Stimulated activated CD4-positive, alpha-beta T cell treated with anti-CD3 and anti-CD28 coated beads, TNF-alpha, amount 100 ng/mL, for 1 hour (primary cell): ENCODE measurements at places on chromosomes 7 and 10.

GRCh38 chr7:133961724-133962123 is 165.4 kb upstream of the LRGUK start:
- no peak for DNase-seq

- no peak for DNase-seq
Measured at GRCh38 chr10:133325440-133326222, 11.1 kb downstream of the CALY start.

DNA sequence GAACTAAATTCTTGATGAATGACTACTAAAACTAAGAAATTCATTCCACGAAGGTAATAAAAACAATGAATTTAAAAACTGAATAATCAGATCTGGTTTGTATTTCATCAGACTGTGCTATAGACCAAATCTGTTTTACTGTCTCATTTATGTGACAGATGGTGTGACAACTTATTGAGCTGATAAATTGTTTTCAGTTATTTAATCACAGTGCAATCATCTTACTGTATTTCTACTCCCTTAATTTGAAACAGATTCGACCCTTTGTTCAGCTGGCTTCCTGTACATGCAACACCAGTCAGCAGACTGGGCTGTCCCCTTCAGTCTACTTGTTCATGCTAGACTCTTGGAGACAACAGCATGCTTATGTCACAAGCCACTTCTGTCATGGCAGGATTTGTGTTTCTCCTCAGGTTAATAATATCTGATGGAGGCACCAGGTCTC is 150.9 kb downstream of the MBL2 start:
- DNase-seq = no peak

DNA sequence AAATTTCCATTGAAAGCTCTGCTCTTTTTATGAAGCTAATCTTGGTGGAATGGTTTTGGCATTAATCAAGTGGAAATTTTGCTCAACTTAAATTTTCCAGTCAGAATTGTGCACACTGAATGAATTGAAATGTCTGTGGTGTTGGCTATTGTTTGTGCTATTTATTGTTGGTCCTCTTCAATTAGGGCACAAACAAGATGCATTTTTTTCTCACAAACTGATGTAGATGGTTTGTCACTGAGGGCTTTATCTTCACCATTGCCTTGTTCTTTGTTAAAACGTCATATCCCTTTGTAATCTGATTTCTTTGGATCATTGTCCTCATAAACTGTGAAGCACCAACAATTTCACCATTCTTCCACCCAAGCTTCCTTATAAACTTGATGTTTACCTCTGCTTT is 152.1 kb upstream of the RHOBTB1 start:
- no peak for DNase-seq

DNA sequence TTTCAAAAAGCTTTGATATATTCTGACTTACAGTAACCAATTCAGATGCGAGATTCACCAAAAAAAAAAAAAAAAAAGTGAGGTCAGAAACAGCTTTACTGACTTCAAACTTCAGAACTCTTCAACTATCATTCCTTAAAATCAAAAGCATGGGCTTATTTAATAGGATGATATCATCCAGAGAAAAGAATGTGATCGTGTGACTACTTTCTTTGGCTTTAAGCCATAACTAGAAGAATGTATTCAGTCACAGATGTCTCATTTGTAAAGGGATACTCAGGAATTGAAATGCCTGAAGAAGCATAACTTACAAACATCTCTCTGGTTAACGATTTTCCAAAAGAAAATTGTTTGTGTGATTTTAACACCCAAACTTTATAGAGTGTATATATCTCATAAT is 11.5 kb downstream of the TPK1 start:
- DNase-seq = no peak

- DNase-seq = no peak
Measured at GRCh38 chr7:99631295-99632109, 14.8 kb downstream of the ZSCAN25 start.

GRCh38 chr7:13933091-13933490 is 56.4 kb downstream of the ETV1 start:
- DNase-seq = no peak

DNA sequence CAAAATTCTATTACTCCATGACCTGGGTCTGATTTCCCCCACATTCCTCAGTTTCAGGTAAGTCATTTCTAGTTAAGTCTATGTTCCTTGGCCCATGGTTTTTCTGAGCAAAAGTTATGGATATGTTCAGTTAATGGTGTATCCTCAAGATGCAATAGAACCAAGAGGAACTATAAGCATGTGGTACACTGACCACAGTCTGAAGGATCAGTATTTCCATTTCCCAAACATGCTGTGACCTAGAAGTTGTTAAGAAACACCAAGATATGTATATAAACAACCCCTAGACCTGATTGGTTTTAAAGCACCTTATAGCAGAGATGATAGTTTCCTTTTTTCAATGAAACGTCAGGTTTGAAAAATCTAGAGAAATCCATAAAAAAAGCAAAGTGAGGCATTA is 94.2 kb upstream of the ABCB5 start:
- no peak for DNase-seq

DNA sequence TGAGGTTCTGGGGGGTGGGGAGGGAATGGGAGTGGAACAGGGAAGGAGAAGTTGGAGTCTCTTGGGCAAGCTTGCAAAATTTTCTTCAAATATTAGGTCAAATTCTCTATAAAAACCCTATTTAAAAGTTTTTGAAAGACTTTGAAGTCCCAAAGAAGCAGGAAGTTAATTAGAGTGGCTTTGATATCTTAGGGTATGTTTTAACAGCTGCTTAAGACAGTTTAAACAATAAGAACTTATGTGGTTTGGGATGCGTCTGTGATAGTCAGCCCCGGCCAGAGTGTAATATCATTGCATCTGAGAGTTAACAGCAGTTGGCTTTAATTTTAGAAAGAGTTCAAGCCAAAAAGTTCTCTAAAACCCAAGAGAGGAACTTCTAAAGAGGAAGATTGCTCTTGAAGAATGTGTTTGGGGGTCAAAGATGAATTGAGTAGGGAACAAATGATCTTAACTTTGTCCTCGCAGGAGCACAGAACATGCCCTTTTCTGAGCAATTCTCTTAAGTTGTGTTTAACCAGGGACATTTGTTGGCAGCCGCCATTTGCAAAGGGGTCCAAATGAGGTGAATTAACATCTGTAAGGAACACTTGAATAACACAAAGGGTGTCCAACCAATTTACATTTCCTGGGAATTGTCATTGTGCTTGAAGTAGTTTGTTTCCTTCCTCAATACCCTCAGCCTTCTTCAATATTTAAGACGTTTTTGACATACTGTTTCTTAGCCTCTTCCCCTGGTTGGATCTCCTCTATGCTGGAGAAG is 182.4 kb downstream of the PTEN start:
- no peak for DNase-seq

- no peak for DNase-seq
Measured at GRCh38 chr7:8567626-8568025, 134.2 kb downstream of the NXPH1 start.

DNA sequence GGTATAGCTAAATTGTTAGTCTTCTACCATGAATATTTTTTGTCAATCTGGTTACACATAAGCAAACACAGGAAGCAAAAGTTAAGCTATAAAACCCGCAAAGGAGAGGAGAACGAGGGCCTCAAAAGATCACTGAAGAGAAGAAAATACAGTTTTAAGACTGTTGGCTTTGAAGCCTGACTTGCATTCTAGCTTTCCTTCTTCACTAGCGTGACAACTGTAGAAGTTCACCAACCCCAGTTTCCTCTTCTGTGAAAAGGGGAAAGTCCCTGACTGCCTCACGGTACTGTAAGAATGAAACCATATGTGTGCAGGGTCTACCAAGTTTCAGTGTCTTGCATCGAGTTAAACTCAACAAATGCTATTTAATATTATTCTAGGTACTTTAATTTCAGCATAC is 7.5 kb upstream of the LRRN3 start:
- peak; percentile 3 for DNase-seq

GRCh38 chr10:116909307-116909706 is 60.0 kb downstream of the ENO4 start:
- DNase-seq = no peak

- DNase-seq = no peak
Measured at GRCh38 chr7:20172736-20173334, 44.3 kb downstream of the MACC1 start.

GRCh38 chr10:92590623-92591549 is 2.0 kb upstream of the KIF11 start:
- no peak for DNase-seq

DNA sequence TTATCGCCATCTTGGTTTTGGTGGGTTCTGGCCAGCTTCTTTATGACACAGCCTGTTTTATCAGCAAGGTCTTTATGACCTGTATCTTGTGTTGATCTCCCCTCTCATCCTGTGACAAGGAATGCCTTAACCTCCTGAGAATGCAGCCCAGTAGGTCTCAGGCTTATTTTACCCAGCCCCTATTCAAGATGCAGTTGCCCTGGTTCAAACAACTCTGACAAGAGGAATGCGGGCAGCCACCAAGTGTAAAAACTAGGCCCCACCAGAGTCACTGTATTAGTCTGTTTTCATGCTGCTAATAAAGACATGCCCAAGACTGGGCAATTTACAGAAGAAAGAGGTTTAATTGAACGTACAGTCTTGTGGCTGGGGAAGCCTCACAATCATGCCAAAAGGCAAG is 671.3 kb downstream of the SORCS1 start:
- DNase-seq = no peak

DNA sequence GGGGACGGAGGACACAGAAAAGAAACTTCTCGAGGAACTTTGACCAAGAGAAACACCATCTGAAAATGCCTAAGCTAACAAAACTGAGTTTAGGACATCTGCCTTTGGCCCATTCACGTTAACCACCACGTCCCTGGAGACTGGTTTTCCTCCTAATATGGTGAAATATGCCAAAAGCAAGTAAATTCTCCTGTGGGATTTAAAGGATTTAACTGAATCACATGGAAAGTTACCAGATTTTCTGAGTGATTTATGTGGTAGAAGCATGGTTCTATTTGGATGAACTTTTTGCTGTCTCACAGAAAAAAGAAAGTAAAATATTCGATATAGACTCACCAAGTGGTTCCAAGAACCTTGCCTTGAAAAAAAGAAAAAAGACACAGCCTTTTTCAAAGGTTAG is 30.4 kb upstream of the BMPER start:
- DNase-seq = no peak

DNA sequence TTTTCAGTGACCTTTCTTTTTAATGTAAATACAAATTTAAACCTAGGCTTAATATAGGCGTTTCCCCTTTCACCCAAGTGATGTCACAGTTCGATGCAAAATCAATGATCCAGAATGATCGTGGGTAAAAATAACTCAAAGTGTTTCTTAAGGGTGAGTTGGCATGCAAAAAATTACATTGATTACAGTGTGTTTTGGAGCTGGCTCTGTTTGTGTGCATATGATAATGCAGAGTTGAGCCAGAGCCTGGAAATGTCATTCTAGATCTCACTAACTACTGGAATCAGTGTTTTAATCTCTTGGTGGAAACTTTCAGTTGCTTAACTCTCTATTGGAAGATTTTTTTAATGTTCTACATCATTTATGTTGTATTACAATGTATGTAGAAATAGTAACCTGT is 72.5 kb upstream of the MXI1 start:
- no peak for DNase-seq

DNA sequence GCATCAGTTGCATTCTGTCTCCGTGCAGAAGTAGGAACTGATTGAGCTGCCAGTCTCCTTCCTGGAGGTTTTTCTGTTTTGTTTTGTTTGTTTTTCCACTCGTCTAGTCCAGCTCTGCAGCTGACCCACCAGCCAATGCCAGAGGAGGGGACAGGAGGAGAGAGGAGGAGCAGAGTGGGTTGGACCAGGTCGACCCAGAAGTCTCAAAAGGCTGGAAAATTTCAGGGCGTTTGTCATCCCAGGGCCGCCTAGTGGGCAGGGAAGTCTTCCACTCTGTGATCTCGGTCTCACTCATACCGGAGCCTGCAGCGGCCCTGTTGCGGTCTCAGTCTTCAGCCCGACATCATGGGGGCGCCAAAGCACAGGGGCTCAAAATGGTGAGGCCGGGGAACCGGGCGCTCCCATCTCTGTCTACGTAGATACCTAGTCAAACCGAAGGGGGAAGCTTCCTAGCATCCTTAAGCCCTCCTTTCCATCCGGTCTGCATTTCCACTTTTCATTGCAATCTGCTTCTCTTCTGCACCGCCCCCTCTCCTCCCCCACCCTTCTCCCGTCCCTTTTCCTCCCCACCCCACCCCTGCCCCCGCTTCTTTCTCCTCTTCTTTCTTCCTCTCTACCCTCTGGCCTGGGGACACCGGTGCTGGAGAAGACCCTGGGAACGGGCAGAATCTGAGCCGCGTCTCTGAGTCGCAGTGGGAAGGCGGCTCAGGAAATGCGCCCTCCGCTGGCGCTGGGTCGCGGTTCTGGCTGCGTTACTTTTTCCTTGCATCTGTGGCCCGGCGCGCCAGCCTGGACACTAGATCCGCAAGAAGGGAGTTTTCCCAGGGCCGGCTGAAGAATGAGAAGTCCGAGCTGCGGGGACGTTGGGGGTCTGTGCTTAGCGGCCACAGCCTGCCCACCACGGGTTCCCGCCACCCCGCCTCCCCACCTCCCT is 16.2 kb upstream of the PAX2 start:
- DNase-seq = no peak

GRCh38 chr10:104293011-104293410 is 24.0 kb downstream of the GSTO2 start:
- DNase-seq = no peak

GRCh38 chr10:21724687-21725367 is 190.8 kb downstream of the MLLT10 start:
- DNase-seq = no peak

GRCh38 chr10:132806561-132807003 is 20.6 kb upstream of the NKX6-2 start:
- DNase-seq = no peak

DNA sequence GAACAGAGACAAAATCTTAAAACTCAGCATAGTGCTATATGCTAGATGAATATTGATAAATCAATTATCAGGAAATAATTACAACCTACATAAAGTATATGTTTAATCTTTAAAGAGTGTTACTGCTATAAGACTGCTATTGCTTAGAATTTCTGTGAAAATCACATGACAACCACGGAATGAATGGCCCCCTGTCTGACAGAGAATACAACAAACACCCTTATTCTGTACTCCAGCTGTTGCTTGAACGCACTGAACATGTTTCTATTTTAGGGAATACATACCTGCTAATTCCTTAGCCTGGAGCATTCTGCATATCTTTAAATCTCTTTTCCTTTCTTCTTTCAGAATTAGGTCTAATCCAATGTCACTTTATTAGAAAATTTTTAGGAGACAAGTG is 452.4 kb upstream of the PHF14 start:
- no peak for DNase-seq

- DNase-seq = no peak
Measured at GRCh38 chr10:12774204-12774894, 227.2 kb downstream of the CCDC3 start.
